CD4-positive, alpha-beta T cell treated with Interleukin-4 for 1 hour (primary cell): ENCODE measurements at places on chromosomes 5 and 9.

DNA sequence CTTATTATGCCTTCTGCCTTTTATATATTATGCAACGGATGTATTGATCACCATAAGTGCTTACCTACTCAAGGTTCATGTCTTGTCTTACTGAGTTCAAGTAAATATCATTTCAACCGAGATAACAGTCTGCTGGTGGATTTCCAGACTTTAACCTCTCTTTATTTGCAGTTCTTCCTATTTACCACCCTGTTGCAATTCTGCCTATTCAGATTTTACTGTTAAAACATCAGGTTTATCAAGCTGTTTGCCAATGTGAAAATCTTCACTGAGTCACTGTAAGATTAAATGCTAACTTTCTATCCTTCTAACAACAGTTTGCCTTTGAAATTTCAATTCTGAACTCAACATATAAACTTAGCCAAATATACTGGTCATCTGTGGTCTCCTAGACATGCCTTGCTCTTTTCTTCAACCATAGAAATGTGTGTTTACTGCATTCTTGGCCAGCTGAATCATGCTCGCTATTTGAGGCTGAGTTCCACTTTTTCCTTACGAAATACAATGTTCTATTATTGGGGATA lies 471.7 kb upstream of the RORB start:
- no peak for DNase-seq

- peak; percentile 61 for DNase-seq
Observed at GRCh38 chr9:73153793-73154227, 2.1 kb downstream of the ANXA1 start.

- DNase-seq, result no peak
Observed at GRCh38 chr5:39266442-39266841, 47.1 kb upstream of the FYB1 start.

DNA sequence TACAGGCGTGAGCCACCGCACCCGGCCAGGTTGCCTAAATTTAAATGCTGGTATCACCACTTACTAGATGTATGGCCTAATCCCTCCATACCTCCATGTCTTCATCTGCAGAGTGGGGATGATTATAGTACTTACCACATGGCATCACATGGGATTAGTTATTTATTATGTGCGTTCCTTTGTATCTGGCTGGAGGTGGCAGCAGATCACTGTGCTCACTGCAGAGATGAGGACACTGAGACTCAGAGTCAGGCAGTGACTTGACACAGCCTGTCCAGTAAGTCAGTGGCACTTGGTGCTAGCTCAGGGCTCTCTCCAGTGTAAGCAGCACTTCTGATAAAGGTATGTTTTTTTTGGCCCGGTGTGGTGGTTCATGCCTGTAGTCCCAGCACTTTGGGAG lies 38.4 kb upstream of the HAND1 start:
- DNase-seq, result no peak

DNA sequence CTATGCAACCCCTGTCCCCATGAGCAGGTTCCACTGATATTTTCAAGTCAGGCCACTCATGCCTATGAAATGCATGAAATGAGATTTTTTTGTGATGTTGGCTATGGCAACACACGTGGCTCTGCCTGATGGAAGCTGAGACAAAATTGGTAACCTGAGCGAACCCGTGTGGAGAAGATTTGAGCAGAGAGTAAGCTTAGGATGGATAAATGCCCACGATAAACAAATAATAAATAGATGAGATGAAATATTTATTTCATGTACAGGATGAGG lies 153.4 kb upstream of the IER5L start:
- no peak for DNase-seq

GRCh38 chr9:87198716-87199115 lies 251.4 kb upstream of the GAS1 start:
- DNase-seq, result no peak

DNA sequence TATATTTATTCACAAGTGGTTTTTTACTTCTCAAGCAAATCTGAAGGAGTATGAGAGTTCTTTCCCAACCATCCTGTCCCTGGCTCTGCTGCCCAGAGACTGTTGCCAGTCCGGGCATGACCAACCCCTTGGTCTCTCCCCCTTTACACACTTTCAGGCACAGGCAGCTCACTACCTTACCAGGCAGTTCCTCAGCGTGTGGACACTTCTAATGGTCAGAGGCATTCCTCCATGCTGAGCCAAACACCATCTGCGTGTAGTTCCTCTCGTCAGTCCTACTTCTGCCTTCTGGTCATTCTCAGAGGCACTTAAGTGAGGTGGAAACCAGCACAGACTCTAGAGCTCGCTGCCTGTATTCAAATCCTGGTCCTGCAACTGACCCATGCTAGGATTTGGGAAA lies 56.1 kb downstream of the TSTD2 start:
- no peak for DNase-seq

DNA sequence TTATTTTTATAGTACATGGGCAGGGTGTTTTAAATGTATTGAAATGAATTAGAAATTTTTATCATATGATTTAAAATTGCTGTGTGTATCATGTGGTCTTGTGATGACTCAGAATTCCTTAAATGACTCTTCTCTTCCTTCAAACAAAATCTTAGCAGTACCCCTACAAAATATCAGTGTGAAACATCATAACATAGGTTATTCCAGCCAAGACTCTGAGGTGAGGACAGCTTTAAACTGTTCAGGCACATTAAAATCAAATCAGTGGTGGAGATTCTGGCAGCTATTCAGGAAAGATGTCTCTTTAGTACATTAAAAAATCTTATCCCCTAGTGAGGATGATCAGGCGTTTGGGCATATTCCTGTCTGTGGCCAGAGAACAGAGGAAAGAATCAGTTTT lies 174.0 kb downstream of the MAN2A1 start:
- no peak for DNase-seq

GRCh38 chr5:73139485-73139884 lies 19.1 kb downstream of the TMEM171 start:
- no peak for DNase-seq
